ENCODE measurements at places on chromosomes 3 and 15.
A peak's percentile ranks its signal among the peaks of the same experiment; 100 is the strongest.

GRCh38 chr15:44584162-44584749 is 47.3 kb downstream of the EIF3J start:
- peak; percentile 16 for DNase-seq

- peak; percentile 62 for DNase-seq
These were observed at the start of gene TBC1D2B for GRCh38 chr15:78077053-78077870. TBC1D2B (minus strand) TSS chr15:78077711; CDS start chr15:78077652, 59 bp downstream.

GRCh38 chr15:80434926-80435720 is 30.9 kb downstream of the ARNT2 start:
- no peak for DNase-seq

- no peak for DNase-seq
These were observed 120.6 kb downstream of the PPM1L start for GRCh38 chr3:160876643-160877042.

DNA sequence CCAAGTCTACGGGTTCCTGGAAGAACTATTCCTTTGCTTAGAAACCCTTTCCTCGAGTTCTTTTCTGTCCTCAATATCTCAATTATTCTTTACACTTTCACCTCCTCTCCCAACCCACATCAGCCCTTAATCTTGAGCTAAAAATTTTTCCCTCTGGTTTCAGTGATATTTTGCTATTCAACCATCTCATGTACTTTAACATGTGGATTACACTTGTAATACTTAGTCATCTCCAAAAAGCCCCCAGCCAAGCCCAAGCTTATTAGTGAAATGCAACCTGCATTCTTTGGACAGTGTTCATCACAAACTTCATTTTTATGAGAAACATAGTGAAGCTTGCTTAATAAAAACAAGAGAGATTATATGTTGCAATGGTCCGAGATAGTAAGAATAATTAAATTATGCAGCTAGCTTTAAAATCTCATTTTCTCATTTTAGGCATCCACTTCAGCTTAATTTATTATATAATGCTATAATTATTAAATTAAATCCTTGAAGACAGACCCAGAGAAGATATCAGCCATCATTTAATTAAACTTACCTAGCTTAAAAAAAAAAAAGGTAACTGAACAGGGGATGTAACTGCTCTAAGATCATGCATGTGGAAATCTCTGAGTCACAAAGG is 534.5 kb upstream of the TBL1XR1 start:
- DNase-seq: no peak

GRCh38 chr3:96491868-96492267 is 322.5 kb upstream of the EPHA6 start:
- no peak for DNase-seq

GRCh38 chr3:145055375-145056076 is 1083.9 kb downstream of the DIPK2A start:
- no peak for DNase-seq

GRCh38 chr15:68560501-68561113 is 18.2 kb upstream of the CORO2B start:
- no peak for DNase-seq

DNA sequence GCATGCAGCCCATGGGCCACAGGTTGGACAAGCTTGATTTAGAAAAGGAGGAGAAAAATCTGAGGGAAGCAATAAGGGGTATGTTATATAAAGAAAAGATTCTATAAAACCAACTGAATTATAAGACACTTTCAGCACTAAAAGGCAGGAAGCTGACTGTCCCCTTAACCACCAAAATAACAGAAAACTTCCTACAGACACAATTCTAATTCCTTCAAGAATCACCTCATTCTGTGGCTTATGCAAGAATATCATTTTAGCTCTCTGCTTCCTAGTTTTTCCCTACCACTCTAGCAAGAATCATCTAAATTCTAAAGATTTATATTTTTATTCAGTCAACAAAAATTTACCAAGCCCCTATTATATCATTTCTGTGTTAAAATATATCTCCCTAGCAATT is 6.3 kb downstream of the STAG1 start:
- DNase-seq: no peak

GRCh38 chr3:111590143-111590491 is 5.0 kb downstream of the ZBED2 start:
- no peak for DNase-seq

- DNase-seq: no peak
These were observed 18.1 kb upstream of the MUC4 start for GRCh38 chr3:195829897-195830254.

- DNase-seq: no peak
These were observed 754.3 kb downstream of the MECOM start for GRCh38 chr3:168909260-168909659.

GRCh38 chr3:120173056-120173675 is 78.9 kb upstream of the GSK3B start:
- DNase-seq: no peak

- no peak for DNase-seq
These were observed 22.3 kb downstream of the RPLP1 start for GRCh38 chr15:69474846-69475455.

DNA sequence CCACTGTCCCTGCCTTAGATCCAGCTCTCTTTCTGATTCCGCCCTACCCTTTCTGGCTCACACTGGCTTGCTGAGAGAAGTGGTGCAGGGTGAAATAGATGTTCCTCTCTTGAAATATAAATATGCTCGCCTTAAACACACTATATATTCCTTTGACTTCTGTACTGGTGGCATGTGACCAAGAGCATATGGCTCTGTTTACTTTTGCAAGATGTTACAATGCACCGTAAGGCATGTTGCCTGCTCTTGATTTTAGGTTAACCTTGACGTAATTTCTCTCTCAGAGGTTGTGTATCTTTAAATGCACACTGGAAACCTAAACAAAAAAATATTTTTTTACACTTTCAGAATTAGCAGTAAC is 749 bp downstream of the RSRC1 start:
- DNase-seq: no peak

GRCh38 chr15:84099181-84099580 is 136.4 kb upstream of the GOLGA6L4 start:
- no peak for DNase-seq

GRCh38 chr3:157438194-157438730 is 1.6 kb downstream of the PTX3 start:
- DNase-seq: no peak
